ENCODE measurements at places on chromosomes 3 and 15.

DNA sequence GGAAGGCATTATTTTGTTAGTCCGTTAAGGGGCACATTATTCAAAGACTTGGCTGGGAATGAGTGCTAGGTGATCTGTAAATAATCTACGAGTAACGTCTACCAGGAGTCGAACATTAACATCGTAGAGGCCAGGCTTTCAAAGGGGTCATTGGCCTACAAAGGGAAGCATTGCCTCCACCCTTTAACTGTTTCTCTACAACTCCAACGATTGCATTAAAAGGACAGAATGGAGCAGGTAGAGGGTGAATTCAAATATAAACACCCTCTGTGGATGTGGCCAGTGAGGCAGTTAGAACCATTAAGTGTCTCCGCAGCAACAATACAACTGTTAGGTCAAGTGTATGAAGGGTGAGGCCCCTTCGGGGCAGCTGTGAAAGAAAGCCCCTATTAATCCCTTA is 126.0 kb upstream of the LMOD3 start:
- DNase-seq, result no peak

DNA sequence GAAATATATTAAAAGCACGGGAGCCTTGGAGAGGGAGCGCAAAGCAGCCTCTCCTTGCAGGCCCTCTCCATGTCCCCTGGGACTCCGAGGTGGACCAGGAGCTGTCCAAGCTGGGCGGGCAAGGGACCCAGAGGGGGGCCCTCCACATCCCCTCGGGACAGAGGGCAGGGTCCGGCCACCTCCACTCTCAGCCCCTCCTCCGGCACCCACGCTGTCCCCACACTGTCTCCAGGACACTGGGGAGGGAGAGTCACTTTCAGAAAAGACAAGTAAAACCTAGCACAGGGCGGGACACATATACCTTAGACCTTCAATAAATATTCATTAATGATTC is 77.5 kb upstream of the RNF7 start:
- no peak for DNase-seq

DNA sequence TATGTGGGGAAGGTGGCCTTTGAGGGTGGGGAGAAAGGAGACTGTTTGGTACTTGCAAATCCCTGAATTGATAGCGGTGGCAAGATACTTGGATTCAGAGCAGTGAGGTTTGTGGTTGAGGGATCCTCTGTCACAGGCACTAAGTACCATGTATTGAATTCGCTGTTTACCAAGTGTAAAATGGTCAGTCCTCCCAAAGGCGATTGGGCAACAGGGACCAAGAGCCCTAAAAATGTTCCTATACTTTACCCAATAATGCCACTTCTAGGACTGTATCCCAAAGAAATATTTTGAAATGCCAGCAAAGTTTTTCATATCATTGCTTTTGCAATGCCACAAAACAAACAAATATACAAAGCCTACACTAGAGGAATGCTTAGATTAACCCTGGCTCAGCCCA is 43.4 kb upstream of the MRPS22 start:
- no peak for DNase-seq

GRCh38 chr3:169153656-169154055 is 509.9 kb downstream of the MECOM start:
- DNase-seq, result no peak

DNA sequence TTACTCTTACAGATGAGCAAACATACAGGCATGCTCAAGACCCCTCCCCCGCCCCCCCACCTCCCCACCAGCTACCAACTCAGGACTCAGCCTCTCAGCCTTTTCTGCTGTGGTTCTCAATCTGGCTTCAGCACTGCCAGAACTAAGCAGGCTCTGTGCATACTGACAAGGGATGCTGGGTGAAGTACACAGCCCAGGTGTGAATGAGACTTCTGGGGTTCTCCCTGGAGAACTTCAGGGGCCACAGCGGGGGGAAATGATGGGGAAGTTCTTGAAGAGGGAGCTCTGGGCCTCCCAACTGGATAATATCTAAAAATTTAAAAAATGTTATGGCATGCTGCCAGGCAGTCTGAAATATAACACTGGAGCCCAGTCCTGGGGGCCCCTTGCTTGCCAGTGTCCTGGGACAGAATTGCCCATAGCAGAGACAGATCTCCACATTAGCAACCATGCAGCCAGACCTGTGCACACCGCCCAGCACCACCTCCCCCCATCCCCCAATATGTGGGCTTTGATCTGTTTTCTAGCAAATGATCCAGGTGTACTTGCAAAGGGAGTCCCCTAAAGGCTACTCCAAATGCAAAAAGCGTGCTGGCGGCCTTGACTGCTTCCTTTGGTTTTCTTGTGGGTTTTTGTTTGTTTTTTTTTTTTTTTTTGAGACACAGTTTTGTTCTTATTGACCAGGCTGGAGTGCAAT is 41.4 kb downstream of the PGPEP1L start:
- peak; percentile 11 for DNase-seq

DNA sequence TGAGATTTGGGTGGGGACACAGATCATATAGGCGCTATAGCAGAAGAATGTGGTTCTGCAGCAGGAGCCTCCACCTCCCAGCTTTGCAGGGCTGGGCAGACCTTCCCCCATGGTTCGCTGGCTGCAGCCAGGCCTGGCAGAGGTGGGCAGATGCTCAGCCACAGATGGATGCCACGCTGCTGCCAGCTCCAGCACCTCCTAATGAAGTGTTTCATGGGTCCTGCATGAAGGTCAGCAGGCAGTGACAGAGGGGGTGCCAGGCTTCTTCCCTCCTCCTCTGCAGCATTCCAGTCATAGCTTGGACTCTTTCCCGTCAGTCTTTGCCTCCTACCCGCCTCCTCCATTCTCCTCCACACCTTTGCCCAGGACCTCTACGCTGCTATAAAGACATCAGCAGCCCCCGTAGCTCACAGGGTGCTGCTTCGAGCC is 85.9 kb downstream of the SLCO3A1 start:
- no peak for DNase-seq

GRCh38 chr15:99450896-99451358 is 114.9 kb upstream of the MEF2A start:
- DNase-seq, result peak; percentile 86

- no peak for DNase-seq
These were observed 81.2 kb downstream of the ANP32A start for GRCh38 chr15:68739390-68740080.

DNA sequence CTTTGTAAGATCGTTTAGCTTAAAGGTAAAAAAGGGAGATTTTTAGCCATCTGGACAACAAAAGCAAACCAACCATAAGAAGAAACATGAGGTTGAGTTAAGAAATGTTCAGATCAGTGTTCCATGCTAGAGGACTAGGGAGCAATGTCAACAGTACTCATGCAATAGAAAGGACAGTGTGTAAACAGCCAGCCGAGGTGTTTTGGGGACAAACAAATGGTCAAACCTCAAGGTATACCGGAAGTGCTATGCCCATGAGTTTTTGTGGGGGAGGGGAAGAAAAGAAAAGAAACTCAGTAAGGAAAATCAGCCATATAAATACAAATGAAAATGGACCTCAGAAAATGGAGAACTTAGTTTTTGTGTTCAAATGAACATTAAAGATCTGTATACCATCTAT is 289.5 kb upstream of the GRM7 start:
- DNase-seq, result no peak

DNA sequence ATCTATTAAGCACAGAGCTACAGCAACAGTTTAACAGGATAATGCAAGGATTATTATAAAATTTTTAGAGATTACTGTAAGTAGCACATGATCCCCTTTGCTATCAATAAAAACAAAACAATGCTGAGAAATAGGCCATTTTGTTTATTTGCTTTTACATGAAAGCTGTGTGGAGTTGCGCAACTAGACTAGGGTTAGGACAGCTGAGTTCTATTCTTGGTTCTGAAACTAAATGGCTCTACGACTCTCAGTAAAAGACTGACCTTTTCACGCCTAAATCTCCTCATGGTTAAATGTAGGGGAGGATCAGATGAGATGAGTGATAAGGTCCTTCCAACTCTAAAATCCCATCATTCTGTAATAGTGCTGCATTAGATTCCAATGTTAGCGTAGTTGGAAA is 25.0 kb downstream of the KCNMB2 start:
- DNase-seq, result no peak

- no peak for DNase-seq
These were observed 428.1 kb downstream of the SOX2 start for GRCh38 chr3:182139627-182140357.

GRCh38 chr3:25843332-25843731 is 53.4 kb downstream of the OXSM start:
- DNase-seq, result no peak

GRCh38 chr3:111700054-111700453 is 104.9 kb upstream of the ZBED2 start:
- no peak for DNase-seq

DNA sequence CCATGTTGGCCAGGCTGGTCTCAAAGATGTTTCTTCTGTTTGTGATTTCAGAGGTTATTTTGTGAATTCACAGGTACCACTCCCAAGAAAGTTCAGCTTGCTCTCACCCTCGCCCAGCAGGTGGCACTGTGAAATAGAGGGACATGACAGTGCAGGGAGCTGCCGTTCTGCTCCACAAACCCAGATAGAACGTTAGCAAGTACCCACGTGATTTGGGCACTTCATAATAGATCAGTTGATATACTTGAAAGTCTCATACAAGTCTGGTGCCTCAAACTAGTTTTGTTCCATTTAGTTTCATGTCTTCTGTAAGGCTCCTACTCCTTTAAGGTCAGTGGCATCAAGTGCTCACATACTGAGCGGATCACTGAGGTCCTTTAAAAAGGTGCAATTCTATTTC is 45.5 kb downstream of the FILIP1L start:
- peak; percentile 86 for DNase-seq

DNA sequence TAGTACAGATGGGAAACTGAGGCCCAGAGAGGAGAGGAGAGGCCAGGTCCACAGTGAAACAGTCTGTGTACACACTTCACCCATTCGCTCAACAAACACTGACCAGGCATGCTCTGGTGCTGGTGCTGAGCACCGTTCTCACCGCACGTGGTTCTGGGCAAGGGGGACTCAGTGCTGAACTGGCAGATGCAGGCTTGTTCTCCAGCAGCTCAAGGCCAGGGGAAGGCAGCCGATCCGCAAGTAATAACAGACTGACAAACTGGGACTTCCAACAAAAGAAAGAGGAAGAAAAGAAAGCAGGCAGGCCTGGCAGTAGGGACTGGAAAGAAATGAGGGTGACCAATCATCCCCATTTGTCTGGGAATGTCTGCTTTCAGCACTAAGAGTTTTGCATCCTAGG is 25.6 kb upstream of the LINGO1 start:
- DNase-seq, result no peak

DNA sequence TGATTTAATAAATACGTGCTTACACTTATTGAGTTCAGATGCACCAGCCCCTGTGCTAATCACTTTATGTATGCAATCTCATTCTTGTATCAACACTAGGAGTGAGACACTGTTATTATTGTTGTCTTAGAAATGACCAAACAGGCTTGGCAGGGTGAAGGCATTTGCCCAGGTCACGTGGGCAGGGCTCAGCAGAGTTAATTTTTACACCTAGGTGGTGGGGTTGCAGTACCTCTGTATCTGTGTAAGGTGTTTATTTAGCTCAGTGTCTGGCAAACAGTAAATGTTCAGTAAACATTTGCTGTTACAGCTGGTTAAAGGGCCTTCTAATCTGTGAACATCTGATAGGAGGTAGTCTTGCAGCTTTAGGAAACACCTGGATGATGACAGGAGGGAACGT is 200.0 kb downstream of the CACNA2D3 start:
- DNase-seq, result no peak

DNA sequence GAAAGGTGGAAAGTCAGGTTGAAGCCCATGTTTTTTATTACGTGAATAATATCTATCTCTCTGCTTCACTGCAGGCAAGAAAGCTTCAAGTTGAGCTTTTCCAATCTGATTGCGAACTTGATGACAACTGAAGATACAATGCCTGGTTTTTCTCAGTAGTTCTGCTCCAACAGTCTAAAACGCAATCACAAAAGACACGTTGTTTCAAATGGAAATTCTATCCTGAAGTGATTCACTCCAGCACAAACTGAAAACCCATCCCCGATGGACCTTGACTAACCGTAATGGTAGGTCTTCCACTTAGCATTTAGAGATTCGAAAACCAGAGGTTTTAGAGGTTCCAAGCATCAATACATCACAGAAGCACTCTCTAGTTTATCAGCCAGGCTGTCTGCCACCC is 10.6 kb downstream of the B4GALT4 start:
- no peak for DNase-seq

DNA sequence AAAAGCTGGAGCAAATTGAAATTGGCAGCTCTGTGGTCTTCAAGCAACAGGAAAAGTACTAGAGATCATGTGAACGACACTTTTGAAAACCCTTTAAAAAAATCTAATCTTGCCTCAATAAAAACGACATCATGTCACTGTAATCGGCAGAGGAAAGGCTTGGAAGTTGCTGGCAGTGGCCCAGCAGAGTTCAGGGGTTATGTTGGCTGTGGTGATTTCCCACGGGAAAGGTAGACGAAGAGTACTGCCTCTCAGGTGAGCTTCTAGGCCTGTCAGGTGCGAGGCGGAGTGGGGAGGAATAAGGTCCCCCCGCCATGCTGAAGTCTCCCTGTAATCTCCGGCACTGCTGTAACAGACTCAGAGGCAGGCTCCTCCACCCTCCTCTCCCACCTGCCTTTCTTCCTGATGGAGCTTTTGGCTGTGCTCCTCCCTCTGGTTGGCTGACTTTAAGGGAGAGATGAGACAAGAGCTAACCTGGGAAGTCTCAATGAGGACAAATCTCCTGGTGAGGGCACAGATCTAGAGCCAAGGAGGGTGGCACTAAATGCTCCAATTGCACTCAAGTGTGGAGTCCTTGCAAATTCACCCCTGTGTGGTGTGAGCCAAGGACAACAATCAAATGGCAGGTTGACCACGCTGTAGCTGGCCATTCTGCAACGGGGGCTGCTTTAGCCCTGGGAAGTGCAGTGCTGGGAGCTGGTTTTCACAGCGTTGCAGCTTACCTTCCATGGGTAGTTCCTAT is 18.7 kb upstream of the HES1 start:
- DNase-seq, result no peak

GRCh38 chr3:16559653-16560365 is 45.4 kb downstream of the DAZL start:
- no peak for DNase-seq

GRCh38 chr3:44030687-44031305 is 210.9 kb upstream of the TOPAZ1 start:
- no peak for DNase-seq

DNA sequence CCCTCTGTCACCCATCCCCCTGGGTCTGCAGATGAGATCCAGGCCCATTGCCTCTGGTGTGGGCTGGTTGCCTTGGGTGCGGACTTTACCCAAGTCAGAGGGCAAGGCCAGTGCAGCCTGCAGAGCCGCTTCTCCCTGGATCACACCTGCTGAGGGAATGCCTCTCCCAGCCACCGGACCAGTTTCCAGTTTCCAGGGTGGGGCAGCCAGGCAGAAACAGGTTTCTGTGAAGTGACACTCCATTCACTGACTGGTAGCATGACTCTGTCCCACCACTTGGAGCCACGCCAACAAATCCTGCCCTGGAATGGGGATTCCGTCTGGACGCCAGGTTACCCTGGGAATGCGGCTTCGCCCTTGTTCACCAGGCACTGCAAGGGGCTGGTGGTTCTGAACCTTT is 30.0 kb downstream of the PAQR5 start:
- no peak for DNase-seq

GRCh38 chr3:125185805-125186204 is 26.7 kb downstream of the SLC12A8 start:
- no peak for DNase-seq

GRCh38 chr3:110667216-110667615 is 404.4 kb upstream of the NECTIN3 start:
- DNase-seq, result no peak
